ENCODE measurements at places on chromosomes 2 and 18. TPM values are rescaled to one million over a fixed set of nuclear protein-coding genes. Genes with fewer than 3 reads are reported as not detected.

The PLA2R1 gene
- total RNA-seq: 14.8 TPM

The R3HDM1 gene
- total RNA-seq: 48.1 TPM

The ATP6V1C2 gene
- 0.09 TPM for total RNA-seq

The CLIP4 gene
- total RNA-seq: 28.8 TPM

The MAPRE2 gene
- total RNA-seq: 19.6 TPM

The ACTR1B gene
- 74.3 TPM for total RNA-seq

The MYO3B gene
- 9.1 TPM for total RNA-seq

The RNF25 gene
- 21.6 TPM for total RNA-seq

The GPR45 gene
- total RNA-seq: not detected

The PAX3 gene
- 0.41 TPM for total RNA-seq

The CPLX4 gene
- total RNA-seq: not detected

The SERPINB11 gene
- total RNA-seq: not detected

All from mesothelial cell of epicardium (in vitro differentiated cells).